ENCODE measurements at places on chromosomes 16 and 17.

- DNase-seq: no peak
Measured at GRCh38 chr17:11779892-11780291, 181.6 kb downstream of the DNAH9 start.

DNA sequence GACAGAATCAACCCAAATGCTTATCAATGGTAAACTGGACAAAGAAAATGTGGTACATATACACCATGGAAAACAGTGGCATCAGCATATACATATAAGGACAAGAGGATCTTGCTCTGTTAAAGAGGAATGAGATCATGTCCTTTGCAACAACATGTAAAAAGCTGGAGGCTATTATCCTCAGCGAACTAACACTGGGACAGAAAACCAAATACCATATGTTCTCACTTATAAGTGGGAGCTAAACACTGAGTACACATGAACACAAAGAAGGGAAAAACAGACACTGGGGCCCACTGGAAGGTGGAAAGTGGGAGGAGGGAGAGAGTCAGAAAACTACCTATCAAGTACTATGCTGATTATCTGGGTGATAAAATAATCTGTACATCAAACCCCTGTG, 447.3 kb upstream of the MAF start:
- DNase-seq: no peak

GRCh38 chr16:424623-425081, 797 bp upstream of the RAB11FIP3 start:
- DNase-seq: no peak

GRCh38 chr16:4097826-4098240, 18.4 kb downstream of the ADCY9 start:
- no peak for DNase-seq

DNA sequence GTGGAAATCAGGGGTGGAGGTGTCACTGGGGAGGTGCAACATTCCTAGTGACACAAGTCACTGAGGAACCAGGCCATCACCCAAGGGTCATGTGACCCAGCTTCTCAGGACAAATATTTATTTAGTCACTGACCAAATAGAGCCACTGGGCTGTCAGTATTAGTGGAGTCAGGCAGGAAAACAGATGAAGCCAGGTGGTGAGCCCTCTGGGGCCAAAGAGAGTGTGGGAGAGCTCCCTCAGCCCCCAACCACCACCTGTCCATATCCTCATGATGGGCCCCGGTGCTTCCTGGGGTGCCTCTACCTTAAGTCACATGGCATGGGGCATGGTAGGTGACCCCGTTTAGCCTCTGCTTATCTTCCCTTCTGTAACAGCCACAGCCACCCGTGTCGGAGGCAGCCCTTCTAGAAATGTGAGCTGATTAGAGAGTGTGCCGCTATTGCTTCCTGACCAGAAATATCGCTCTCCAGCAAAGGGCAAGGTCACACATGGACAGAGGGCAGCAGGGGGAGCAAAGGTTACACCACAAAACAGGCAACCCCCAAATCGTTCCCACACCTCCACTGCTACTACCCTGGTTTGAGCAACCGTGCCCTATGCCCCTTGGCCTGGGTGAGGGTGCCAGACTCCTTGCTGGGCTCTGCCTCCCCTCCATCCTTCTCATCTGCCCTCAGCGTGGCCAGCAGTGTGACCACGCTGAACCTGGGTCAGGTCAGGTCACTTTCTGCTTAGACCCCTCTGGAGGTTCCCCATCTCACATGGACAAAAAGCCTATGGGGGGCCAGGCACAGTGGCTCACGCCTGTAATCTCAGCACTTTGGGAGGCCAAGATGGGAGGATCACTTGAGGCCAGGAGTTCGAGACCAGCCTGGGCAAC, 8.6 kb upstream of the AKTIP start:
- DNase-seq: peak; percentile 37

DNA sequence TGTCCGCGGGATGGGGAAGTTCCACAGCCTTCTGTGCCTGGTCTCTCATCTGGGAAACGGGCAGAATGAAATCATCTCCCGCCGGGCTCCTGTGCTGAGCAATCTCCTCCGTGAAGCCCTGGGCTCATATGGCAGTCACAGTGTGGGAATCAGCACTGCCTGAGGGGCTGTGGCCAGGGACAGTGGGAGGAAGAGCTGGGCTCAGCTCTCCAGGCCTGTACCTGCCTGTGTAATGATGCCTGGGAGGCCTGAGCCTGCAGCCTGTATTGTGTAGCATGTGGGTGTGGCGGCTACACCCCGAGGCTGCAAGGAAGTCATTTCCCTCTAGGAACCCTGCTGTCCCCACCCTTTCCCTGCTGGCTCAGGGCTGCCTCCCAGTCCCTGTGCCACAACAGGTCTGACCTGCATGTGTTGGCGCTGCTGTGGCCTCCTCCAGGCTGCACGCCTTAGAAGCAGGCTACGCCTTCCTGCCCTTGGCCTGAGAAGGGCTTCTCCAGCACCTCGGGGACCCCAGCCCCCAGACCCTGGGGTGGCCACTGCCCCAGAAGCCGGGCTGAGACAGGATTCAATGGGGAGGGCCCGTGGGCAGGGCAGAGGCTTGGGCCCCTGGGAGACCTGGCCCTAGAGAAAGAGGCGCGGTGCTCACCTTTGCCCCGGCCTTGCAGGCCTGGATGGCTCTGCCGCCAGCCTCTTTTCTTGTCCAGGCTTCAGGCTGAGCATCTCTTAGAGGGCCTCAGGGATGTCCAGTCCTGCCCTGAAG, 2.1 kb downstream of the ITGB4 start:
- DNase-seq: no peak
